Fibroblast of skin of left quadriceps (primary cell): ENCODE measurements at places on chromosomes 7 and 10.

DNA sequence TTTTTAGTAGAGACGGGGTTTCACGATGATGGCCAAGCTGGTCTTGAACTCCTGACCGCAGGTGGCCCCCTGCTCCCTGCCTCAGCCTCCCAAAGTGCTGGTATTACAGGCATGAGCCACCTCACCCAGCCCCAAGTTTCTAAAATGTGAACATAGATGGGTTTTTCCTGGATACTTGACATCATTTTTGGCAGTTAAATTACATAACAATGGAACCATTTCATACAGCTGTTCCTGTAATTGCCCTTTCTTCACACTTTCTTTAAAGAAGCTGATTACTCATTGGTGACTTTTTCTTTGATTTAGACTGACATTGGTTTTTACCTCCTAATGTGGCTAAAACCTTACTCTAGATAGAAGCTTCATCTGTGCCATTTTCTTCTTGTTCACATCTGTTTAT, 5.9 kb downstream of the ZKSCAN1 start:
- DNase-seq = no peak

GRCh38 chr7:32216759-32217158, 146.6 kb upstream of the PDE1C start:
- no peak for DNase-seq

GRCh38 chr10:26478061-26478460, 39.9 kb downstream of the APBB1IP start:
- no peak for DNase-seq

- DNase-seq = no peak
These were observed 67.1 kb downstream of the WDFY4 start for GRCh38 chr10:48751730-48752129.

GRCh38 chr10:46048152-46048551, 2.1 kb upstream of the MSMB start:
- DNase-seq = no peak
